Temporal lobe (tissue), 4 donors: ENCODE measurements at places on chromosomes 5 and 9. TPM values are rescaled to one million over a fixed set of nuclear protein-coding genes. Genes with fewer than 3 reads are reported as not detected.

Gene PCDHA8
- total RNA-seq = 7.6 TPM

Gene FREM1
- 1.7 TPM for total RNA-seq

Gene FAT2
- total RNA-seq = 1.7 TPM

Gene SLC36A3
- not detected for total RNA-seq
